Activated CD4-positive, alpha-beta memory T cell treated with anti-CD3 and anti-CD28 coated beads, Interleukin-2, amount 10 ng/mL, durations not matched to agents 7 days and 5 days (primary cell): ENCODE measurements at places on chromosomes 7 and 10.

GRCh38 chr7:94972296-94972695 lies 64.9 kb downstream of the PPP1R9A start:
- no peak for DNase-seq

DNA sequence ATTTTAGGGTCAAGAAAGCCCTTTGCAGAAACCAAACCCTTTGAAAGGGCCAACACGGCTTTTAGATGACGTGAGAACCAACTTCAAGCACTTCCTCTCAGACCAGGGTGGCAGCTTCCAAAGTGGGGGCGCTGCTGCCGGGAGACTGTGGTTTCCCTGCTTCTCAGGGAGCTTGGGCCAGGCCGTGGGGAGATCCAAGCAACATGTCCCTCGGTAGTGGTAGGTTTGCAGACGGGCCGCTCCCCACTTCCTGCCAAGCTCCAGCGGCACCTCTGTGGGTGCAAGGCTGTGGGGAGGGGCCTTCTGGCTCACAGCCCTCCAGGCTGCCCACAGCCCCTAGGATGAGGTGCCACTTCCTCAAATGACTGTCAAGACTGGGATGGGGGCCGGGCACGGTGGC lies 132.4 kb downstream of the FAM53B start:
- peak; percentile 73 for DNase-seq

DNA sequence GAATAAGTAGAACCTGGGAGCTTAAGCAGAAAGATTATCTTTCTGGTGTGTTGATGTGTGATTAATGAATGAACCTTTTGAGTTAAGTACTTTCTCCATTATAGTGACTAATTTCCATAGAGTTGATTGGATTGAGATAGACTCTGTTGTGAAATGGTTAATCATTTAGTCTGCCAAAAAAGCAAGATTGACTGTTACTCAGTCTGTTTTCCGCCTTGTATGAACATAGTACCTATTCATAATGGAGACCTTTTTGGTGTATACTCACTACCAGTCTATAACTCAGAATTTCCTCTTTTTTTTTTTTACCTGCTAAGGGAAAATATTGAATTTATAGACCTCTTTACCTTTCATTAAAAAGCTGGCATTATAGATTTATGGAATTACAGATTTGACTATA lies 14.4 kb upstream of the NPVF start:
- DNase-seq: no peak

- DNase-seq: no peak
These were observed 428.9 kb downstream of the MDFIC start for GRCh38 chr7:115350764-115351163.

GRCh38 chr10:82564353-82565196 lies 689.6 kb downstream of the NRG3 start:
- DNase-seq: no peak

- no peak for DNase-seq
These were observed 13.2 kb downstream of the SYPL1 start for GRCh38 chr7:106098889-106099288.

DNA sequence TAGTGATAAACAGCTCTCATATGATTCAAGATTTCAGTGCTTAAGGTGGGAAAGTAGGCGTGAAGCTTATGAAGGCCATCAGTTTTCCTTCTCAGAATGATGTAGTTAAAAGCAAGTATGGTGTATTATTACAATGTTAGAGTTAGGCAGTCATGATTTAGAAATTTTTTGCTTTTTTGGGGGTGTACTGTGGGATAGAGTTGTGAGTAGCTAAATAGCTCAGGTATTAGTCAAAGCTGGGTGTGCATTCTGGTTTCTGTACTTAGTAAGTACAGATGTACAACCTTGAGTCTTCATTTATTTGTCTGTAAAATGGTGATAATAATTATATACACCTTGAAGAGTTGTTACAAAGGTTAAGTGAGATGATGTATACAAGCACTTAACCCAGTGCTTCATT lies 52.2 kb downstream of the R3HCC1L start:
- DNase-seq: no peak

DNA sequence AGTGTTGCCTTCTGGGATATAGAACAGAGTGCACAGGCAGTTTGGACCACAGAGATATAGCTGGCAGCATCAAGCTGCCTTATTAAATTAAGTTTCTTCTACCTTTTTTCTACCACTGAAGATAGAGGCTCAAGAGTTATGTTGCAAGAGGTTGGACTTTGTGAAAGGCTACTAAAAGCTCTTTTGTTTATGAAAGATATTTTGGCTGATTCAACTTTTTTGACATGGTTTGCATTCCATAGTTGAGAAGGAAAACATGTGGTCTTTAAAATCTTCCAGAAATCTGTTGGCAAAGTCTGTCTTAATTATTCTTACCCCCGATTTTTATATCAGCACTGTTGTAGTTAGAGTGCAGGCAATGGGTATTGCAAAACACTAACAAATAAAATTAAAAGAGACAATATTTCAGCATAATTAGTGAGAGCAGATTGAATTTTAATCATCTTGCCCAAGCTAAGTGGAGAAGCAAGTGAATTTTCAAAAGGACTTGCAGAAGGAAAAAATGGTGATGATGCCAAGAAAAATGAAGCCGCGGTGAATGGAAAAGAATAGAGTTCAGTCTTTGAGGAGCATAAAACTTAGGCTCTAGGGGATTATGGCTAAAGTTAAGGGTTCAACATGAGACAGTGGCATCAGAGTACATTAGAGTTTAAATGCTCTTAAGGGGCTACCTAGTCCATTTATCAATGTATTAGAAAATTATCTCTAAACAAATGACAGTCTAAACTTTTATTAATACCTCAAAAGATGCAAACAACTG lies 450.9 kb upstream of the CNTNAP2 start:
- no peak for DNase-seq

- no peak for DNase-seq
These were observed 227.7 kb downstream of the FANK1 start for GRCh38 chr10:126124046-126124445.

- DNase-seq: no peak
These were observed 78.5 kb upstream of the LANCL2 start for GRCh38 chr7:55286666-55287065.

- no peak for DNase-seq
These were observed 58.3 kb downstream of the PIP4K2A start for GRCh38 chr10:22656036-22656435.

DNA sequence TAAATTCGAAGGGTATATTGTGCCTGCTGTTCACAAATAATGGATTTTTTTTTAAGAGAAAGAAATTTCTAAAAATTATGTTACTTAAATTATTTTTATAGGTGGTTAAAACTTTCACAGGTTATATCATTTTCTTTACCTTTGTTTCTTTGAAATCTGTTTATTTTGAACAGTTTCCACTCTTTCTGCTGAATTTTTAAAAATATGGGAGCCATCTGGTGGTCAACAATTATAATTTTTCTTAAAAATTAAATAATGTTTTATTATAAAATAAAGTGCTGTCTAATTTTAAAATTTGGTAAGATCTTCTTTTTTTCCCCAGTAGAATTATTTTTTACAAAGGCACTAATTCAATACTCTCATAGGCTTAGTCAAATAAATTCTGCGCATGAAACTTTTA lies 263.9 kb downstream of the ETV1 start:
- DNase-seq: no peak

- no peak for DNase-seq
These were observed 44.0 kb downstream of the LAMB1 start for GRCh38 chr7:107958764-107959526.

DNA sequence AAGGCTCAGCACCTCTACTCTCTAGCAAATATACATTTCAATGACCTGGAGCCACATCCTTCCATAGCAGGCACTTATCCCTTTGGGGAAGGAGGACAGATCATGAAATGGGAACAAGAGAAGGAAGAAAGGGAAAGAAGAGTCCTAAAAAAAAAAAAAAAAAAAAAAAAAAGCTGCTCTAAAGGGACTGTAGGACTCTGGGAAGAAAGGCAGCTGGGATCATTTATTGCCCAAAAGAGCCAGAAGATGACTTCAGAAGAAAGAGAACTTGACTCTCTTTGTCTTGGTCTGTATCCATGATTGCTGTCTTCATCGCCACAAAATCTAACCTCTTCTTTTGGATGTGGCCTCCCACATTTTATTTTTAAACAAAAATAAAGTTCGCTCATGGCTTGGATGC lies 203.6 kb upstream of the CELF2 start:
- no peak for DNase-seq

GRCh38 chr7:37511915-37512314 lies 63.3 kb upstream of the ELMO1 start:
- no peak for DNase-seq

GRCh38 chr7:47297120-47297519 lies 284.8 kb downstream of the TNS3 start:
- no peak for DNase-seq

- DNase-seq: no peak
These were observed 24.3 kb upstream of the ITGB8 start for GRCh38 chr7:20306180-20306946.

DNA sequence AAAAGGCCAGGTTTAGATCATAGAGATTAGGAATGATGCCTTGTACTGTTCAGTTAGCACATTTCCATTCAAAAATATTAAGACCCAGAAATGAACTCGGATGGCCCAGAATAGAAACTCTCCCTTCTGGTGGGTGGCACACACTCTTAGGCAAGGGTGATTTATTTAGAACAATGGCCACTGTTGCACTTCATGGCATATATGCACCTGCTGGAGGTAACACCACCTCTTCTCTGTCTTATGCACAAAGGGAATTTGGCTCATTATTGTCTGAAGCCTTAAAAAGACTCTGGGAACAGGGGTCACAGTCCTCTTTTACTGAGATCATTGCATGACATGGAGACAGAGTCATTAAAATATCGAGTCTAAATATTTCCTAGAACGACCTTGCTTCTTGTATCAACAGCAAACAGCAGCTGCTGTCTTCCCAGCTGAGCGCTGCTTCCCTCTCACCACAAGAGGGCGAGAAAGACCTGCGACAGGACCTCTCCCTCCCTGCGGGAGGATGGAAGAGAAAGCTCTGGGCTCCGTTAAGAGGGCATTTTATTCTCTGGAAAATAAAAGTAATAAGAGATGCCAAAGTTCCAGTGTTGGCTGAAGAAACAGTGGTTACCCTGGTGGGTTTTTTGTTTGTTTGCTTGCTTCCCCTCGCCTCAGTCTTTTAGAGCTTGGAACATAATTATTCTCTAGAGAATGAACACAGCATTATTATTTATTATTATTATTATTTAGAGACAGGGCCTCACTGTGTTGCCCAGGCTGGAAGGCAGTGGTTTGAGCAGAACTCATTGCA lies 13.5 kb upstream of the BAMBI start:
- DNase-seq: peak; percentile 70

DNA sequence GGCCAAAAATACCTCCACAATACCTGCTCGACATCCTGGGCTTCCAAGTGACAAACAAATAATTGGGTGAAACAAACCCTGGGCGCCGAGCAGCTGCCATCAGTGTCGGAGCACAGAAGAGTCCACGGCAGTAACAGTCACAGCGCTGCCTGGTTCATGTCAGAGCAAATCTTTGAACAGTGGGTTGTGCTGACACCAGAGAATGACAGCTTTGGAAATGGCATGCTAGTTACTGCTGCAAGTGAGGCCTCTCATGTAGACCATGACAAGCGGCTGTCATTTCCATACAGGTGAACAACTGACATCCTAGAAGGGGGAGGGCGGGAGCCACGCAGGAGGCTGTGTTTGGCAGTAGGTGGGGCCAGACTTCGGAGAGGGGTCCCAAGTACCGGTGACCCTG lies 420.5 kb upstream of the GALNT17 start:
- DNase-seq: no peak

DNA sequence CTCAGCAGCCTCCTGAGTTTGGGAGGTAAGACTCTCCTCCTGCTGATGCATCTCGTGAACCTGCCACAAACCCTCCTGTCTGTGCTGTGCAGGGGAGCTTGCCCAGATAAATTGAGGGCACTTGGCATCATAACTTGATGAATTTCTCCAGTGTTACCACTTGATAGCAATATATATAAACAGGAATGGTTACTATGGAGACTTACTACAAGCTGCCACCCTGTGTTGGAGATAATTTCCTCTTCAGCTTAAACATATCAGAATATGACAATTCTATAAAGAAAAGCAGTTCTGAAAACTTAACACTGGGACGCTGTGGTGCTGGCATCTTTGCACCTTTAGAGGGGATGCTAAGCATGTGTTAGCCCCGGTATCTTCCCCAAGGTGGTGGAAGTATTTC lies 14.9 kb downstream of the PFKFB3 start:
- DNase-seq: no peak

DNA sequence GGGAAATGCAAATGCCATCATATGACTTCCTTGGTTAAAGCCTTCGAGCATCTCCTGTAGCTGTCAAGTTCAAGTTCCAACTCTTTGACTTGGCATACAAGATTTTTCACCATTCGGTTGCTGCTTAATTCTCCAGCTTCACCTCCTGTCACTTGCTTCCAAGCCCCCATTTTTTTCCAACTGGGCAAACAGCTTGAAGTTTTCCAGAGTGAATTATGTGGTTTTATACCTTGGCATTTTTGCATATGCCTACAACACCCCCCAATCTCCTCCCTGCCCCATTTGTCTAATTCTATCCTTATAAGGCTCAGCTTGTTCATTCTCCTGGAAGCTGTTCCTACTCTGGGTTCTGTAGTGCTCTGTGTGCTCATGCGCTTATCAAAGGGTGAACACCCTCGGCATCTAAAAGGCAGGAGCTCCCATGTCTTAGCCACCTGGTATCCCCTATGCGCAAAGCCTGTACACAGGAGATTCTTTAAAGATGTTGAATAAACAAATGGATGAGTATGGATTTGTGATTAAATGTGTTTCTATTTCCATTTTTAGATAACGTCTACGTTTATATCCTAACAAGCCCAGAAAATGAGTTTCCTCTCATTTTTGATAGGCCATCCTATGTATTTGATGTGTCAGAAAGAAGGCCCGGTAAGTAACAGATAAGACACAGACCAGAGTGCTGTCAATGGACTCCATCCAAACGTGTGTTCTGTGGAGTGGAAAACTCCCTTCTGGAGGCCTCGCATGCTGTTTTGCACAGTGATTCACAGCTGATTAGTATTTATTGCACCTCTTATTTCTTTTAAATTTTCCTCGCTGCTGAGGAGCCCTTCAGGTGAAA lies 52.5 kb downstream of the CDHR3 start:
- no peak for DNase-seq

DNA sequence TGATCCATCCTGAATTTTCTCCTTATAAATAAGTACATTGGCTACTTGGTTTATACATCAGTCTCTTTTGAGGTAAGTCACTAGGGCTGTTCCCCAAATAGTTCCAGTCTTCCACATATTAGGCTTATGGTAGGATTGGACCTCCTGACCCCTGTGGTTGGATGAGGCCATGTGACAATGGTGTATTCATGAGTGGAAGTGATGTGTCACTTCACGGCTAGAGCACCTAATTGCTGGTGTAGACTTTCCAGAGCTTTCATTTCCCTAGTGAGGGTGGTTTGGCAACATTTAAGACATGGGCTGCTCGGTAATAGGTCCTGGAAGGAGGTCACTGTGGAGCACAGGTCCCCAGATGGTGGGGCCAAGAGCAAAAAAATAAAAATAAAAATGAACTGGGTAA lies 141.2 kb upstream of the ABCB5 start:
- no peak for DNase-seq

GRCh38 chr7:22361320-22361719 lies 4.4 kb upstream of the RAPGEF5 start:
- no peak for DNase-seq
